ENCODE measurements at places on chromosomes 2 and 18. TPM values are rescaled to one million over a fixed set of nuclear protein-coding genes. Genes with fewer than 3 reads are reported as not detected.

BIN1 gene
- 113 TPM for polyA plus RNA-seq

CYP27C1 gene
- polyA plus RNA-seq = not detected

OSBPL1A gene
- 2.5 TPM for polyA plus RNA-seq

ALPI gene
- not detected for polyA plus RNA-seq

SERPINB5 gene
- polyA plus RNA-seq = not detected

SPP2 gene
- polyA plus RNA-seq = not detected

RANBP2 gene
- 13.9 TPM for polyA plus RNA-seq

RESP18 gene
- not detected for polyA plus RNA-seq

TXNDC2 gene
- not detected for polyA plus RNA-seq

GEN1 gene
- polyA plus RNA-seq = 4.9 TPM

ALLC gene
- polyA plus RNA-seq = not detected

DNA sequence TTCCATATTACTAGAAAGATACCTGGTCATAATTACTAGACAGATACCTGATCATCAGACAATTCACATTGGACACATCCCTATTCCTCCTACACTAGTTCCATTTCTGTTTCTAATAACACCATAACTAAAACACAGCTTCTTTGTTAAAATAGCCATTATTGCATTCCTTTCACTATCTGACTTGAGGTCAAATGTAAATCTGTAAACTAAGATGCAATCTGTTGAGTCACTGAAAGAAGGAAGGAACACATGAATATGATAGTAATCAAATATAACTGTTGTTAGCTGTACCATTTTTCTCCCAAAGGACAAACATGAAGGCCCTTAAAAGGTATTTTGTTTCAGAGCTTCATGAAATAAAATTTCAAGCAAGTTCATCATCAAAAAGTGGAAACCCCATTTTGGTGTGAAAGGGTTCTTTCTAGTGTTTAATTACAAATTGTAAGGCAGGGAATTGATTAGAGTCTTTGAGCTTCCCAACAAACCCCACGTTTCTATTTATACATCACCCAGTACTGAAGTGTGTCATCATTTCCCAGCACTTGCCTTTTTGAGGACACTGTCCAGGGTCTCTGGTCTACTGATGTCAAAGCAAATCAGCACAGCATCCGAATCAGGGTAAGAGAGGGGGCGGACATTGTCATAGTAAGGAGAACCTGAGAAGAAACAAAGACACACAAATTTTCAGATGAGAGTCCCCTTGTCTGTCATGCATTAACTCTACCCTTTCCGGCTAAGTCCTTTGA lies 13.0 kb downstream of the RND3 start:
- DNase-seq = no peak

DNA sequence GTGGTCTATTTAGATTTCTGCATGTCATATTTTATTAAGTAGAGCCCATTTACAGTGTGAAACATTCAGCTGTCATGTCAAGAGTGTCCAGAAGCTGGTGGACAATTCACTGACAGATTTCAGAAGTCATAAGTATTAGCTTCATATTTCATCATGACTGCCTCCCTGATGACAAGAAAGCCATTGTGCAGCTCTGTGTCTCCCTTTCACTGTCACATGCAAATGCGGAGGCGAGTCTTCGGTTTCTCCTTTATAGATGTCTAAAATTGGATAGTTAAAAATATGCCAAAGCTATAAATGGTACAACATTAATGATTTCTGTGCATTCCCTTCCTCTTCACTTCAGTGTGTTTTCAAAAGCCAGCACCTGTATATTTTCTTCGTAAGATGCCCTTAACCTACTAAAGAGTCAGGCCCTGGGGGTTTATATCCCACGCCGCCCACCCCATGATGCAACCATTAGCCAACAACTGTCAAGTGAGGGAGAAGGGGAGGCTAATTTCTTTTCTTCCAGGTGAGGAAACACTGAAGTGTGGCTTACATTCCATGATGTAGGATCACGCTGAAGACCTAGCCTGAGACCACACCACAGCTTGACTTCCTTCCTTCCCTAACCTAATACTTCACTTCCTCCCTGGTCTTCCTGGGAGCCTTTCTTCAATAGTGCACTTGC lies 99.6 kb upstream of the DDX18 start:
- no peak for DNase-seq

DNA sequence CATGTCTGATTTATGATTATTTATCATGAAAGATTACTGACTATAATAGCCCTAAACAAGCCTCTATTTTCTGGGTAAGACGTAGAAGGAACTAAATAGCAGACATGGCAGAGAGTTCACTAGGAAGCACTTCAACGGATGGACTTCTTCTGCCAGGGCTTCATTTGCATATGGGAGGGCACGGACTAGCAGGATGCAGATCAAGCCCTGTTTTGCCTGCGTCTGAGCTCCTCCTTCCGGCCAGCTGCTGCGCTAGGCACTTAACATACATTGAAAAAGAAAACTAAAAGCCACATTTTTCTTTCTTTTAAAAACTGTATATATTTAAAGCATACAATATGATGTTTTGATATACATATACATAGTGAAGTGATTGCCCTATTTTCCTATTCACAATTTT lies 340.0 kb upstream of the MEX3C start:
- no peak for DNase-seq

- no peak for DNase-seq
These were observed 130.1 kb upstream of the DAPL1 start for GRCh38 chr2:158664987-158665386.

- no peak for DNase-seq
These were observed 146.3 kb downstream of the RTN4 start for GRCh38 chr2:54903736-54904554.

DNA sequence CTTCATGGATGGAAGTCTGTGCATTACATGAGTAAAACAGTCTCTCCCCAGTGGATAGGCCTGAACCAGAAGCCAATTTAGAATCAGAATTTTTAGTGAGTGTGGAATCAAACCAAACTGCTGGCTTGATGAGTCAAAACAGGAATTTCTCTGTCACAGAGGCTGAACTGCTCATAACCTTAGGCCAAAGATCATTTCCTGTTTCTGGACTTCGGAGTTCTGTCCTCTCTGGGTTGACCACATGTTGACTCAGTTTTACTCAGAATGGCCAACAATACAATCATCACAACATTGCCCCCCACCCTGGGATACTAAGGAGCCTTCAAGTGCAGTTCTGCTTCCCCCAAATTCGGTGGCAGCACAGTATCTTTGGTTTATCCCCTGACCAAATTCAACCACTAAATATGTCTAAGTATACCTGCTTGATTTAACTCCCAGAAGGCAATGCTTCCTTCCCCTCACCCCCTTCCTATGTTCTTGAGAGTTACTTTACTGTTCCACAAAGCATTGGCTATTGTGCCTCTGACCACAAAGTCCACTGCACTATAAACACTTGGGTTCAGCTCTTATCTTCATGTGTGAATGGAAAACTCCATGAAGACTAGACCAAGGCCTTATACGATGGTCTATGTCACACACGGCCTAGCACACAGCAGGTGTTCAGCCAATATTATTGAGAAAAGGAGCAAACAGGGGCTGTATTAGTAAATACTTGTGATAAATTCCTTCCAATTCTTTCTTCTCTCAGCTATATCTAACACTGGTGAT lies 67.8 kb downstream of the NXPH2 start:
- no peak for DNase-seq

- DNase-seq = no peak
These were observed 32.7 kb downstream of the GLI2 start for GRCh38 chr2:120768112-120769048.

- no peak for DNase-seq
These were observed 392.6 kb downstream of the HRH4 start for GRCh38 chr18:24853076-24853475.

GRCh38 chr2:46811379-46812310 lies 104.0 kb downstream of the MCFD2 start:
- no peak for DNase-seq

GRCh38 chr2:85827879-85828569 lies 60.8 kb downstream of the ST3GAL5 start:
- no peak for DNase-seq

GRCh38 chr2:165905854-165906253 lies 47.7 kb downstream of the TTC21B start:
- DNase-seq = no peak

GRCh38 chr2:39403311-39403710 lies 33.8 kb downstream of the MAP4K3 start:
- DNase-seq = no peak

GRCh38 chr2:100000915-100001707 lies 141.3 kb downstream of the AFF3 start:
- no peak for DNase-seq

- no peak for DNase-seq
These were observed 10.9 kb downstream of the MAT2A start for GRCh38 chr2:85549826-85550225.

GRCh38 chr2:37020887-37021796 lies 54.8 kb upstream of the STRN start:
- DNase-seq = no peak

- no peak for DNase-seq
These were observed 125.0 kb upstream of the WDSUB1 start for GRCh38 chr2:159411460-159411859.

- no peak for DNase-seq
These were observed 27.5 kb upstream of the FAHD2A start for GRCh38 chr2:95374921-95375471.

DNA sequence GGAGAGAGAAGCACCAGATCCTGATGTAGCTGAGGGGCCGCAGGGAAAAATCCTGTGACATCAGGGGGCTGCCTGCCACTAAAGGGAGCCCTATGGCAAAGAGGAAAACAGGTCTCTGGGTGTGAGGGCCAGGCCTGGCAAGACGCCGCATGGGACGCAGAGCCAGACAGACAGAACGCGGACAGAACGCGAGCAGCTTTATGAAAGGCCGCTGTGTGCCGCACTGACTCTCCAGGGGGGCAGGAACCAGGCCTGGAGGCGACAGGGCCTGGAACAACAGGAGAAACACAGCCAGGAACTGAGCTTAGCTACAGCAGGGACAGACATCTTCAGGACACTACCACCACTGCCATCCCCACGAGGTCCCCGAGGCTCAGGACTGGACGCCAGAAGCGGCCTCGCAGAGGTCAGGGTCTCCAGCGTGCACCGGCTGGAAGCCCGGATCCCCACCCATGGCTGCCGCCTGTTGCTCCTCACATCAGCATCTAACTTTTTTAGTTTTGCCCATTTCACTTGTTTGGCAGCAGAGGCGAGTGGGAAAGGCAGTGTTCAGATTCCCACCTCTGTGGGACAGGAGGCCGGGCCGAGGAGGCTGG lies 131.6 kb downstream of the VAPA start:
- no peak for DNase-seq

DNA sequence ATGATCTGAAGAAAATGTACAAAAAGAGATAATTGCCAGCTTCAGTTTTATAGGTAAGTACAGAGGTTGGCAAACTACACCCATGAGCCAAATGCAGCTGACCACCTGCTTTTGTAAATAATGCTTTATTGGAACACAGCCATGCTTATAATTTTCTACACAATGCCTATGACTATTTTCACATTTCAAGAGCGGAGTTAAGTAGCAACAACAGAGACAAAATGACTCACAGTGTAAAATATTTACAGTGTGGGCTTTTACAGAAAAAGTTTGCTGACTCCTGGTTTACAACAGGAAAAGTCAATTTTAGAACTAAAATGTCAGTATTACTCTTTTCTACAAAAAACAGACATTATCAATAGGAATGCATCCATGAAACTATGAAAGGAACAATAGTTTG lies 26.0 kb downstream of the CWC22 start:
- DNase-seq = no peak

DNA sequence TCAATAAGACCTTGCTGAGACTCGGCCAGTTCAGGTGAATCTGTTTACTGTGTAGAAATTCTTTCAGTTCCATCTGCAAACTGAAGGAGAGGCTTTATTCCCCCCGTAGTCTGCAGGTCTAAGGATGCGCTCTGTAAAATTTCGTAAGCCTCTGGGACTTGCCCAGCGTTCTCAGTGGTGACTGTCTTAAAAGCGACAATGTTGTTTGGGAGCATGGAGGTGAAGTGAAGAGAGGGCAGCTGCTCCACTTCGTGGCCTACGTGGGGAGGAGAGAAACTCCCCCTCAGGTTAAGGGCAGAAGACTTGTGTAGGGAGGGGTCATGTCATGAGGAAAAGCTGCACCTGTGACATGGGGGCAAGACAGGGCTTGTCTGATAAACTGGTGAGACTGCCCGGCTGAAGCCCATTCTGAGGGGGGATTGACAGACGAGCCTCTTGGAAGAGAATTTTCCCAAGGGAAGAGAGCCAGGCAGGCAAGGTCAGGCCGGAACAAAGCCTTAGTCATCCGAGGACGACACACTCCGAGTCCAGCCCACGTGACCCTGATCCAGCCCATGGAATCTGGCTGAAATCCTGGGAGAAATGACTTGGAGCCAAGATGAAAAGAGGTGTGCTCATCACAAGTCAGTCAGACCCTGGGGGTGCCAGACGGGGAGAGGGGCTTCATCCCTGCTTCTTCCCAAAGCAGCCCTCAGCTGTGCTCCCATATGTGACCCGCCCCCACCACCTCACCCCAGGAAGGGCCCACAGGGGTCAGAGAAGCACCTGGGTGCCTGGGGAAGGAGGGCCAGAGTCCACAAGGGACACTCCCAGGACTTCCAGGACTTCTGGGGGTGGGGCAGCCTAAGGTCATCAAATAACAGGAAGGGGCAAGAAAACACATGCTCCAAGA lies 88.5 kb upstream of the SH3BP4 start:
- DNase-seq = no peak

GRCh38 chr2:226489775-226490541 lies 309.7 kb downstream of the IRS1 start:
- no peak for DNase-seq

DNA sequence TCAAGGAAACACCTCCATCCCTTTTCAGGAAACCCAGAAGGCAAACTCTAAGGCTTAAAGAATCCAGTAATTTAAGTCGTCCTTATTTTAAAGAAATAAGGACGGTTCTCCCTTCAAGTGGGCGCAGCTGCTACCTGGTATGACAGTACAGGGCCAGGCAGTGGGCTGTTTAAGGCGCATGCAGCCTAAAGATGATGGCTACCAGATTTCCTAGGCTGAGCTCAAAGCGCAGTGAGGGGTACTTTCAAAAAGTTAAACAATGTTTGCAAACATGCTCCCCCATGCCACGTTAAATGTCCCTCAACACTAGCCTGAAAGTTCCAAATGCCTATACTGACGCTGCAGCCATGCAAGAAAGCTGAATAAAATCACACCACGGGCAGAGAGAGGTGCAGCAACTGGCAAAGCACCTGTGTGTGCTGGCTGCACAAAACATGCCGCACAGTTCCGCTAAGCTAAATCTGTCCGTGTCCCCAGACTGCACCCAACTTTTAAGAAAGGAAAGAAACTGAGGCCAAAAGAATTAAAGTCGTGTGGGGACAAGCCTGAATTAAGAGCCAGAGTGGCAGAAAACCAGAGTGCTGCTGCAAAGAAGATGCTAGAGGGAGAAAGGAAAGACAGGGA lies 583 bp downstream of the HIBCH start:
- DNase-seq = no peak

DNA sequence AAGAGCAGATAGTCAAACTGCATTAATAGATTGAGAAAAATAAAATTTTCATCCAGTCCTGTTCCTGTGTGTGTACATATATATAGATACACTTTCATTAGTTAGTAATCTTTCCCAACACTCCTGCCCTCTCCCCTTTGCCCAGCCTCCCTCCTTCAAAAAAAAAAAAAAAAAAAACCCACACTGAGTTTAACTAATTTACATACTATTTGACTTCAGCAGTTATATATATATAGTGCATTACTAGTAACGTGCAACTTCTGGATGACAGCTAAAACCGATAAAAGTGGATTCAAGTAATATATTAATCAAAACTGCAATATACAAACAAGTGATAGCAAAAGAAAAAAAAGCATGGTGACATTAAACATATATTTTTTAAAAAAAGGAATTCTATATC lies 1.4 kb downstream of the FIGN start:
- no peak for DNase-seq

All from naive B cell (primary cell).